ENCODE measurements at places on chromosomes 16 and 17.

DNA sequence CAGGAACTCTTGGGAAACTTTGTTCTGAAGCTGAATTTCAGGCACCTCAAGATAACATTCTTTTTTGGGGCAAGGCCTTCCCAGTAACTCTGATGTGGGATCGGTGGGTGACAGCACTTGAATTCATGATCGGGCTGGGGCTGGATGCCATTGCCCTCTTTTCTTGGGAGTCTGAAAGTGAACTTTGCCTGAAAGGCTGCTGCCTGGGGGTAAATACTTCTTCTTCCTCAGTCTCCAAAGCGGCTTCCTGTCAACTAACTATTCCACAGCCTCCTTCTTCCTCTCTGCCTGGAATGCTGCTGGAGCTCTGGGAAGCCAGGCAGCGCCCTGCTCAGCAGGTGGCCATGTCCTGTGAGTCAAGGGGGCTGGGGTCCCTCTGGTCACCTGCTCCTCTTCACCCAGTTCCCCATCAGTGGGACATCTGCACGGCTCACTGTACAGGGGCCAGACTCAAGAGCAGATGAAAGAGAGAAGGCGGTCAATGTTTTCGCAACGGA lies 79.5 kb downstream of the WIPI1 start:
- DNase-seq = peak; percentile 28

GRCh38 chr17:42345396-42346073 lies 42.7 kb downstream of the STAT3 start:
- DNase-seq = no peak

DNA sequence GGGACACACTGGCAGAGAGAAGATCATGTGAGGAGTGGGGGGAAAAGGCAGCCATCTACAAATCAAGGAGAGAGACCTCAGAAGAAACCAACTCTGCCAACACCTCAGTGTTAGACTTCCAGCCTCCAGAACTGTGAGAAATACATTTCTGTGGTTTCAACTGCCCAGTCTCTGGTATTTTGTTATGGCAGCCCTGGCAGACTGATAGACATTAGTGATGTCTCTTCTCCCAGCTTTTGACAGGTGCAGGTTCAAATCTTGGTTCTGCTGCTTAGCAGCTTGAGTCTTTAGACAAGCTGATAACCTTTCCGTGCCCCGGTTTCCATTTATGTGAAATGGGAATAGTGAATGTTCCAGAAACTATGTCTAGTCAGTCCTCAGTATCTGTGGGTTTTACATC lies 199.5 kb downstream of the SNX29 start:
- DNase-seq = no peak

DNA sequence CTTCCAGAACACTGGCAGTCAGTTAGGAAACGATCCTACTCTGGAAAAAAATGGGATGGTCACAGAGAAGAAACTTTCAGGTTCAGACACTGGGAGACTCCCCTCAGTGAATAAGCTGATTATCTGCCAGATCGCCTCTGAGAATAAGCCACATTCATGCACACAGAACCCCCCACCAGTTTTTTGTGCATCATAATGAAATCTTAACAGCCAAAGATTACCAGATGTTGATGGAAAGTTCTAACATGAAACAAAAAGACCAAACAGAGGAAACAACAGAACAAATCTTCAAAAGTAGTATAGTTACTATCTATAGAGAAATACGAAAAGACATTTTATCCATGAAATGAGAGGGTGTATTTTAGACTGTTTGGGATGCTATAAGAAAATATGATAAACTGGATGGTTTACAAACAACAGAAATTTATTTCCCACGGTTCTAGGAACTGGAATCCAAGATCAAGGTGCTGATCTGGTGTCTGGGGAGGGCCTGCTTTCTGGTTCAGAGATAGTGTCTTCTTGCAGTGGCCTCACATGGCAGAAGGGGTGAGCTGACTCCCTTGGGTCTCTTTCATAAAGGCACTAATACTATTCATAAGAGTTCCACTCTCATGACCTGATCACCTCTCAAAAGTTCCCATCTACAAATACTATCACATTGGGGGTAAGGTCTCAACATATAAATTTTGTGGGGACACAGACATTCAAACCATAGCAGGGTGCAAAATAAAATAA lies 8.0 kb upstream of the AMZ2 start:
- DNase-seq = no peak

DNA sequence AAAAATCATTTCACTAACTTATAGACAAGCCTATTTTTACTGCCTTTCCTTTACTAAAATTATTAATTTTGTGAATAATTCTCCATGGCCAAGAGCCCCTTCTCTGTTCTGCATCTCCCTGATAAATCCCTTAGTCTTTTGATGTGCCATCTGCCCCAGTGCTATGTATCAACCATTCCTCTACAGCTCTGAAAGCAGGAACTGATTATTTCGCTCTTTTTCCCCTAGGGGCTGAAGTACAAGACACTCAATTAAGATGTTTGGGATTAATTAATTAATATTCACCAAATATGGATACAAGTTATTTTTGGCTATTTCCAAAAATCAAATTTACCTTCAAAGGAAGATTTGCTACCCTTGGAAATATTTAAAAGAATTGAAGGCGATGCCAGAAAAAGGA lies 26.6 kb downstream of the SSH2 start:
- DNase-seq = no peak

DNA sequence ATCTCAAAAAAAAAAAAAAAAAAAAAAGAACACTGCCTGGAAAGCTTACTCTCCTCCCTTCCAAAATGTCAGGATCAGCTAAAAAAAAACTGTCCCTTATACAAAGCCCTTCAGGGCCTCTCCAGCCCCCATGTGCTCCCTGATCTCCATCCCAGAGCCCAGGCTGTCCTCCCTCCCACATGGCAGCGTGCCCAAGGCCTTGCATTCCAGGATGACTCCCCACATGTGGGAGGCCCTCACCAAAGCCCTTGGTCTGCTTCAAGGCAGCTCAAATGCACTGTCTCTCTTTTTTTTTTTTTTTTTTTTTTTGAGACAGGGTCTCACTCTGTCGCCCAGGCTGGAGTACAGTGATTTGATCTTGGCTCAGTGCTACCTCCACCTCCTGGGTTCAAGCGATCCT lies 2.3 kb downstream of the FDXR start:
- DNase-seq = peak; percentile 43

- DNase-seq = no peak
Observed at GRCh38 chr16:84559311-84559932, 55.0 kb upstream of the MEAK7 start.

GRCh38 chr16:75506574-75506973 lies 11.3 kb upstream of the CHST6 start:
- peak; percentile 71 for DNase-seq

DNA sequence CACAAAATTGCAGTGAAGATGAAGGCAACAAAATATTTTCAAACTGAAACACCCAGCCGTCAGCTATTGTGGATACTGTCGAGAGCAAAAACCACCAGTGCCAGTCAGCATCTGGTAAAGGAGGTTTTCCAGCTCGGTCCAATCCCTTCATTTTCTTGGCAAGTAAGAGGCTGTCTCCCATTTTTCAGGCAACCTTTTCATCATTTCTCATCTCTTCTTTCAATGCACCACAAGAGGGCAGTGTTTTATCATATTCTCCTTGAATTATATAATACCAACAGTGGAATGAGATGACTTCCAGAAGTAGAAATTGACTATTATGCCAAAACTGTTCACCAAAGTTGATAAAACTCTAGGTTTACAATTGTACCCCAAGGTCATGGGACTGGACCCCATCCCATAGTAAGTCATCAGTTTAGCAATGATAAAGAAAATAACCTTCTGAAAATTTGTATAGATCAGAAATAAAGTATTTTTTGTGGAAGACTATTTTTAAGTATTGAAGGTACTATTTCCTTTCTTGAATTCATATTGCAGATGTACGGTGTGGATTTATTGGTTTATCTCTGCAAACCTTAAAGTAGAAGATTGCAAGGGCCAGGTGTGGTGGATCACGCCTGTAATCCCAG lies 16.8 kb downstream of the NQO1 start:
- peak; percentile 74 for DNase-seq

- DNase-seq = no peak
Observed at GRCh38 chr17:42683407-42684034, 1.2 kb downstream of the CNTNAP1 start.

DNA sequence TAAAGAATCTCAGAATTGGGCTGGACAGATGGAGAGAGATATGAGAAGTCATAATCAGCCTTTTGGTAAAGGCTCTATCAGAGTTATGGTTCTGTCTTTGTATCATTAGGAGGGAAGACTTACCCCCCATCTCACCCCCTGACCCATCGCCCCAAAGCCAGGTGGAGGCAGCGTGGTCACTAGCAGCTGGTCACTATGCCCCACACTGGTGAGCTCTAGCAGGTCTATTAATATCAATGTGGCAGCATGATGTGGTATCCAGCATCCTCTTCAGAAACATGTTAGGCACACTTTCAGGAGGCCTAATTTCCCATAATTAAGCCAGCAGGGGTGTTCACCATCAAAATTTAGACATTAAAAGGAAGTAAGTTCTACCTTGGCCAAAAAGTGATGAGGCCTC lies 183.8 kb upstream of the COX10 start:
- no peak for DNase-seq

DNA sequence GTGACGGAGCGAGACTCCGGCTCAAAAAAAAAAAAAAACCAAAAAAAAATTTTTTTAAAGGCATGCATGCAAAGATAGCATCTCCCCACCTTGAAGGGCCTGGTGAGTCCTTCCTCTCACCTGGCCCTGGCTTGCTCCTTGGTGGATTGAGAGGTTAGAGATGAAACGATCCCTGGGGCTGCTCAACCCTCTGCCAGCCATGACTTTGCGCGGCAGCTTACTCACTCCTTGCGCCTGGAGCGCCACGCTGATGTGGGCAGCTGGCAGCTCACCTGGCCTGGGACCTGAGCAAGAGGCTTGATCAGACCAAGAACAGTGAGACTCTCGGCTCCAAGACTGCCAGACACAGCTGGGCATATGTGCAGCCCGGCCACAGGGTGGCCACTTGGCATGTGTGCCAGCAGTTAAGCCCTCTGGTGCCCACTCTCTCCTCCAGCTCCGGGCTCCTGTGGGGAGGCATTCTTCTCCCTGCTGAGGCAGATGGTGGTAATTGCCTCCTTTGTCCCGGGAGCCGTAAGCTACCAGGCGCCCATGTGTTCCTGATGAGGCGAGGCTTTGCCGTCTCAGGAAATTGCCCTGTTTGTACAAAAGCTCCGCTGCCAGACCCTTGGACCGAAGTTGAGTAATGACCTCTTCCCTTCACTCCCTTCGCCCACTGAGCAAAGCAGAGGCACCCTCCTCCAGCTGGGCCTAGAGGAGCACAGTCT lies 5.1 kb upstream of the EVPL start:
- DNase-seq = no peak

GRCh38 chr16:525520-526180 lies 1.9 kb upstream of the CAPN15 start:
- DNase-seq = peak; percentile 68

- no peak for DNase-seq
Observed at GRCh38 chr16:23917621-23918020, 81.8 kb downstream of the PRKCB start.

GRCh38 chr17:18362698-18363100 lies 651 bp downstream of the SHMT1 start:
- peak; percentile 53 for DNase-seq

DNA sequence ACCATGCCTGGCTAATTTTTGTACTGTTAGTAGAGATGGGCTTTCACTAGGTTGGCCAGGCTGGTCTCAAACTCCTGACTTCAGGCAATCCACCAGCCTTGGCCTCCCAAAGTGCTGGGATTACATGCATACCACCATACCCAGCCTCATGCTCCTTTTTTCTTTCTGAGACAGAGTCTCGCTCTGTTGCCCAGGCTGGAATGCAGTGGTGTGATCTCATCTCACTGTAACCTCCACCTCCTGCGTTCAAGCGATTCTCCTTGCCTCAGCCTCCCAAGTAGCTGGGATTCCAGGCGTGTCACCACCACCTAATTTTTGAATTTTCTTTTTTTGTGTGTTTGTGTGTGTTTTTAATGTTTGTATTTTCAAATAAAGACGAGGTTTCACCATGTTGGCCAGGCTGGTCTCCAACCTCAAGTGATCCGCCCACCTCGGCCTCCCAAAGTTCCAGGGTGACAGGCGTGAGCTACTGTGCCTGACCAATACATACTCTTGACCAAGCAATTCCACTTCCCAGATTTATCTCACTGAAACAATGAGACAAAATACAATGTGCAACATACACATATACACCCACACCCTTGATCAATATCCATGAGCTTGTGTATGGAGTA lies 5.0 kb downstream of the GRB2 start:
- DNase-seq = no peak

DNA sequence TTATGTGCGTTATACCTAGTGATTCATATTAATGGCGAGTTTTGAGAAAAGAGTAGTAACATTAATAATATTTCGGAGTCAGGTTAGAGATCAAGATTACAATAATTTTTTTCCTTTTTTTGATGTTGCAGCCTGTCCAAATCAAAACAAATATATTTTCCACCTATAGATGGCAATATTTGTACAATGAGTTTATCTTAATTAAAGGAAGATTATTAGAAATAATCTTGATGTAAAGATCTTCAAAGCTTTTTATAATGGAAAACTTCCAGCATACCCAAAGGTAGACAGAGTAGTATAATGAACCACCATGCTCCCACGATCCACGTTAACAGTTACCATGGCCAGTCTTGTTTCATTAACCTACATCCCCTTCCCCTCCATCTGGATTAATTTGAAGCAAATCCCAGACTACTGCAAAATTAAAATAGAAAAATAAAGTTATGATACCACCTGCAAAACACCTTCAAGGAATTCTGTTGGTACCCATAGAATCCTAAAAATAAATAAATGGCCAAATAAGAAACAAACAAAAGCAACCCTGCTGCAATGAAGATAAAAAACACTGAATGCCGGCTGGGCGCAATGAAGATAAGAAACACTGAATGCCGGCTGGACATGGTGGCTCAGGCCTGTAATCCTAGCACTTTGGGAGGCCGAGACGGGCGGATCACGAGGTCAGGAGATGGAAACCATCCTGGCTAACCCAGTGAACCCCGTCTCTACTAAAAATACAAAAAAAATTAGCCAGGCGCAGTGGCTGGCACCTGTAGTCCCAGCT lies 46.5 kb upstream of the GINS3 start:
- DNase-seq = no peak

DNA sequence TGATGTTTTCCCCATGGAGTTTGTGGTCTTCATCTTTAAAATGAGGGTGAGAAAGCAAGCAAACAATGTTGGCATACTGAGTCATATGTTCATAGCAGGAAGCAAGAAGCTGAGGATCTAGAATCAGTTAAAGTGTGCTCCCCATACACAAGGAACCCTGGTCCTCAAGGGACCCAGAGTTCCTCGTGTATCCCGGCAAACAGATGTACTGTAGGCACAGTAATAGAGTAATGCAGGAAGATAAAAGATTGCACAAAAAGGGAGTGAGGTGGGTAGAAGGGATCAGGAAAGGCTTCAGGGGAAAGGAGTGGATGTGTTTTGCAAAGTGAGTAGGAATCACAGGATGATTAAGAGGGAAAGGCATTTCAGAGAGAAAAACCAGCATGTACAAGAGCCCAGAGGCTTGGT lies 412.3 kb upstream of the CDH11 start:
- no peak for DNase-seq

Measured in HTR-8/SVneo (cell line).